ENCODE measurements at places on chromosomes 2 and 18.

- peak; percentile 34 for DNase-seq
Measured at GRCh38 chr2:216516730-216517350, 18.2 kb downstream of the RPL37A start.

- no peak for DNase-seq
Measured at GRCh38 chr2:217153510-217153909, 293.6 kb upstream of the TNP1 start.

GRCh38 chr2:12835733-12836132 lies 119.0 kb downstream of the TRIB2 start:
- no peak for DNase-seq

DNA sequence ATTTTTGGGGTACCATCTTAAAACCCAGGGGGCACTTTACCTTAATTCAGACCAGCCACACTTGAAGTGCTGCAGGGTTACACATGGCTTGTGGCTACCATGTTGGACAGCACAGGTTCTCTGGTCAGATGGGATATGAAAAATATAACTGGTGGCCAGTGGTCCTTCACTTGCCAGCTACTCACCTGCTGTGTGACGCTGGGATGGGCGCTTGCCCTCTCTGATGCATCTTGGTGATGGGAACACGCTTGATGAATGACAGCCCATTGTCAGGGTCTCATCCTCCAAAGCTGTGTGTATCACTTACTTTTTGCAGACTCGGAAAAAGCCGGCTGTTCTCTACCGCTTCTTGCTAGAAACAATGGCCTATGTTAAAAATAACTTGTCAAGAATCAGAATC lies 22.5 kb downstream of the HJURP start:
- DNase-seq, result no peak

DNA sequence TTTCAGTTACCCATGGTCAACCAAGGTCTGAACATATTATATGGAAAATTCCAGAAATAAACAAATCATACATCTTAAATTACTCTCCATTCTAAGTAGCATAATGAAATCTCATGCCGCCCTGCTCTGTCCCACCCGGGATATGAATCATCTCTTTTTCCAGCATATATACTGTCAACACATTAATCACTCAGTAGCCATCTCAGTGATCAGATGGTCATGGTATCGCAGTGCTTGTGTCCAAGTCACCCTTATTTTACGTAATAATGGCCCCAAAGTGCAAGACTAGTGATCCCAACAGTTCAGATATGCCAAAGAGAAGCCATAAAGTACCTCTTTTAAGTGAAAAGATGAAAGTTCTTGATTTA lies 43.8 kb downstream of the OSBPL6 start:
- no peak for DNase-seq

DNA sequence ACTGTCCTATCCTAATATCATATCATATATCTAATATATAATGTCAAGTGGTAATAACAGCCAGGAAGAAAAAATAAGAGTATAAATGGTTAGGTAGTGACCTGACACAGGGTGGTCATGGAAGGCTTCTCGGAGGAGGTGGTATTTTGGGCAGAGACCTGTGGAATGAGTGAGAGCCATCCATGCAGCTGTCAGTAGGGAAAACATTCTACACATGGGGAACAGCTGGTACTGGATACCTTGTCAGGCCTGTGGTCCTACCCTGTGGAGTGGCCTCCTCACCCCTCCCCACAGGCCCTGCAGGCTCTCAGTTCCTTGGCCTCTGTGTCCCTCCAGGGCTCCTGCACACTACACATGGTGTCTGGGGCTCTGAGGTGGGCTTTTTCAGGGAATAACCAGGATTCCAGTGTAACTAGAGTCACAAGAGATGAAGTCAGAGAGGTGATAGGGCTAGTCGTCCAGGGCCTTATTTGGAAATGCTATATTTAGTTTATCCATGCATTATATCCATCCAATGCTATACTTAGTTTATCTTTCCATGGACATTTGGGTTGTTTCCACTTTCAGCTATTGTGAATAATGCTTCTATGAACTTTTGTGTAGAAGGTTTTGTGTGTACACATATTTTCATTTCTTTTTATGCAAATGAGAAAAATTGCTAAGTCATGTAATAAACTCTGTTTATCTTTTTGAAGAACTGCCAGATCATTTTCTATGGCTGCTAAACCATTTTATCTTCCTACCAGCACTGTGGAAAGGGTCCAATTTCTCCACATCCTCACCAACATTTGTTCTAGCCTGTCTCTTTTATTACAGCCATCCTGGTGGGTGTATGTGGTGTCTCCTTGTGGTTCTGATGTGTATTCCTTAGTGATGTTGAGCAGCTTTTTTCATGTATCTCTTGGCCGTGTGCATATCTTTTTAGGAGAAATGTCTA lies 75.6 kb downstream of the TPGS2 start:
- no peak for DNase-seq

GRCh38 chr2:58845011-58845410 lies 603.9 kb upstream of the FANCL start:
- DNase-seq, result peak; percentile 48

GRCh38 chr2:119455066-119455718 lies 23.5 kb downstream of the TMEM37 start:
- no peak for DNase-seq

DNA sequence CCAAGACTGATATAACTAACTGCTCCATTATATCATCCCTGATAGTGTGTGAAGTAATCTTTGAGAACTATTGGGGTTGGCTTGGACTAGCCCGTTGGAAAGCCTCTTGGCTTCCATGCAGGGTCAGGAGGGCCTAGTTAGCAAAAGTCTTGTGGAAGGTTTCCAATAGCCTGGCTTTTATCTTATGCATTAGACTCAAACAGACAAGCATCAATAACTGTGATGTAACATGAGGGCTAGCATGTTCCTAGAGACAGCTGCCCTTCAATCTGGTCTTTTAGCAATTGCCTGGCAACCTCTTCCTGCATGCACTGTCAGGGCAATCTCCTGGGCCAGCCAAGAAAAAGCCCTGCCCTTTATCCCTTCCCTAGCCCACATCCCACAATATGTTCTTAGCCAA lies 18.2 kb downstream of the SLC8A1 start:
- no peak for DNase-seq

DNA sequence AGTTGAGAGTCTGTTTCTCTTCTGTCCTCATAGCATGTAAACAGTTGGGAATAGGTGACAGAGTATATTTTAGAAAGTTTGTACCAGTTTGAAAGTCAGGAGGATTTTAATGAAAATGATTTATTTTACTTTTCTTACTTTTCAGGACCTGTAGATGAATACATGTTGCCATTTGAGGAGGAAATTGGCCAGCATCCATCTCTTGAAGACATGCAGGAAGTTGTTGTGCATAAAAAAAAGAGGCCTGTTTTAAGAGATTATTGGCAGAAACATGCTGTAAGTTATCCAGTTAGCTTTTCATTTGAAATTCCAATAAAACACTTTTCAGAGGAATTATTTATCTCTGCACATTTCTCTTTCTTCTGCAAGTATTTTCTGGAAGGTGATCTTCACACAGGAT lies 81.1 kb downstream of the ACVR2A start:
- DNase-seq, result no peak

DNA sequence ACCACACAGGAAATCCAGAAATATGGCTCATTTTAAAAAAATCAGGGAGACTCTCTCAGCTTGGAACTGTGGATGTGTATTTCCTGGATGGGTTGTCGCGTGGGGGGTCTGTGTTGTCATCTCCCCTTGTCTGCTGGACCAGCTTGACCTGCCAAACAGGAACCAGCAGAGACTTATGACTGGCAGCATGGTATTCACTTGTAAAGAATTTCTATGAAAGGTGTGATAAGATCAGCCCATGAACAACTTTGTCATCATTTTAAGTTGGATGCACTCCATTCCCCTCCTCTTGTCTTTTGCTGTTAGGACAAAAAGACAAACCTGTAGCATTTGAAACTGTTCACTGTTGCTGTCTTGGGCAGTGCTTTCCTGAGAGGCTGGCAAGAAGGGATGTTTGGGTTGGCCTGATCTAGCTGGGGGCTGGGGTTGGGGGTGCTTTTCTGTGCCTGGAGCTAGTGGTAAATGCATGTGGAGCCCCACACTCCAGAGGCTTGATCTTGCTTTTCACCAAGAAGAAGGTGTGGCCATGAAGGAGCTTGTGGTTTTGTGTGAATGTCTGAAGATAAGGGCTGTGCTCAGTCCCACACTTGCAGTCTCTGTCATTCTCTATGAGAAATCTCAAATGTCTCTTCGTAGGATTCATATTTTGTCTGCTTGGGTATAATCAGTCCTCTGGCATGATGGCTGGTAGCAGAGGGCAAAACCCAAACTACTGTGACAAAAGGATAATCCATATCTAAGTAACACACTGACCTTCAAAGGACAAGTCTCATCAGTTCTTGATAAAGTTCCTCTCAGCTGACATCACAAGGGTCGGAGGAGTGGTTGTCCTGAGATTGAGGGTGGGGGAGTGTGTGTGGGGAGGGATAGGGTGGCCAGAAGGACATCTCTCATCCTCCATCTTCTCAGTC lies 39.0 kb downstream of the RALB start:
- no peak for DNase-seq

GRCh38 chr2:33022989-33023727 lies 76.4 kb downstream of the LTBP1 start:
- peak; percentile 52 for DNase-seq

- no peak for DNase-seq
Measured at GRCh38 chr2:23269747-23270146, 115.2 kb upstream of the KLHL29 start.

GRCh38 chr2:119940856-119941255 lies 72.0 kb upstream of the EPB41L5 start:
- no peak for DNase-seq

- no peak for DNase-seq
Measured at GRCh38 chr18:76823587-76824011, 1.2 kb downstream of the ZNF236 start.

GRCh38 chr2:2870106-2870505 lies 507.5 kb downstream of the EIPR1 start:
- no peak for DNase-seq

DNA sequence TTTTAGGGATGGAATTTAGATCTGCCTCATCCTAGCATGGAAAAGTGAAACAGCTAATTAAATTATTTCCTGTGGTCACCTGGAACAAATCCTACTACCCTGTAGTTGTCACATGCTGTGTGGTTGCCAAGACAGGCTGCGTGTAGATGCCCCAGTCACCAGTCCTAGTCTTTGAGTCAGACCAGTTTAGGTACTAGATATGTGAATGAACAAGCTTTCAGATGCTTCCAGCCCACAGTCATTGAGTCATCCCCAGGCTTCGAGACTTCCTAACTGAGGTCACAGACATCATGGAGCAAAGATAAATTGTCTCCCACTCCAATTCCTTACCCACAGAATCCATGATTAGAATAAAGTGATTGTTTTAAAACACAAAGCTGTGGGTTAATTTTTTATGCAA lies 35.8 kb upstream of the GRB14 start:
- peak; percentile 73 for DNase-seq

DNA sequence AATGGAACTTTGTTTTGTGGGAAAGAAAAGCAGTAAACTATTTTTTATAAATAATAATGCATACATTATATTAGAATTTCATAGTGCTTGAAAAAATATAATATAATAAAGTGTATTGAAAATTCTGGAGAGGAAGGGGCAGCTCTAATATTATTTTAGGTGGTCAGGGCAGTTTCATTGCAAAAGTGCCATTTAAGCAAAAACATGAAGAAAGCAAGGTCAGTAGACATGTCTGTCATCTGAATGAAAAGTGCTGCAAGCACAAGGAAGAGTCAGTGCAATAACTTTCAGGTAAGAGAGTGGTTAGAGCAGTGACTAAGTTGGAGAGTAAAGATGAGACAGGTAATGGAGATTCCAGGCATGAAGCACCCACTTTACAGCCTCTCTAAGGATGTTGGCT lies 435.6 kb upstream of the REG3G start:
- DNase-seq, result no peak

DNA sequence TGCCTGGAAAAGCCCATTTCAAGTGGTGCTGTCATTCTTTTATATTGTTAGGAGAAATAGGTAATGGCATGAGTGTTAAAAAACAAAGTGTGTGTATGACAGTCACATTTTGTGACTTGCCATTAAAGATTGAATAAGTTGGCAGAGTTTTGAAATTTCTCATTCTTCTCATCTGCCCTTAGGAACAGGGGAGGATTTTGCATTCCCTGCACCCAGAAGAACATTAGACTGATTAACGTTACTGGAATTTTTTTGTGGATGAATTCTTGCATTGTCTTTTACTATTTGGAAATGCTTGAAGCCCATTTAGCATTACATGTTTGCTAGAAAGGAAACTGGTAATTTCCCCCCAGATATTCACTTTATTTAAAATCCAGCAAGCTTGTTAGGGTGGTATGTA lies 162.2 kb downstream of the BABAM2 start:
- DNase-seq, result peak; percentile 73

GRCh38 chr2:237574894-237575868 lies 8.8 kb downstream of the PRLH start:
- no peak for DNase-seq

- no peak for DNase-seq
Measured at GRCh38 chr2:119544939-119545475, 758 bp downstream of the CFAP221 start.

DNA sequence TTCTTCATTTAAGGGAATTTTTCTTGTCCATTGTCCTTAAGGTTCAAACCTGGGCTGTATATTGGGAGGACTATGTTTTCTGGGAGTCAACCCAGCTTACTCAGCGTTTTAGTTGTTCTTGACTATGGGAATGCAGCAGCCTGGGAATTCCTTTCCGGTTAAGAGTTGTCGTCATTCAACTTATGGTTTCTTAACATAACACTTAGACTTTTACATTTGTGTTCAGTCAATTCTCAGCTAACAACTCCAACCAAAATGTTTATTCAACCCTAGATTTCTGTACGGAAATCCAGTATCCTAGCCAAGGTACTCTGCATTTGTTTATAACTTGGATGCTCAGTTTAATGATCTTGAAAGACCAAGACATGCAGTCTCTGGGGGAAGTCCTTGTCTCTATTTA lies 960.9 kb downstream of the CBLN2 start:
- DNase-seq, result no peak

DNA sequence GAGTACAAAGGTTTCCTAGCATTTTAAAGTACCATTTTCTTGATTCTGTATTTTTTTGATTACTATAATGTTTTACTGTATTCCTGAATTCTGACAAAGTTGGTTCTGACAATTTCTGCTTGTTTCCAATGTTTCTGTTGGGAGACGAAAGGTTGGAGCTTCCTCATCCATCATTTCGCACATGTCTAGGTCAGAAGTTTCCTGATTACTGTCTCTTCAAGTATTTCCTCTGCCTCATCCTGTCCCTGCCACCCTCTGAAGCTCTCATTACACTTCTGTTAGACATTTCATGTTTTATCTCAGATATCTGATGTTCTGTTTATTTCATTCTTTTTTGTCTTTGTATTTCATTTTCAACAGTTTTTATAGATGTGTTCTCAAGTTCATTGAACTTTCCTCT lies 895.8 kb downstream of the TSN start:
- no peak for DNase-seq

GRCh38 chr18:26511339-26512071 lies 36.8 kb downstream of the KCTD1 start:
- no peak for DNase-seq

GRCh38 chr18:31064130-31064529 lies 21.6 kb upstream of the DSC3 start:
- no peak for DNase-seq

DNA sequence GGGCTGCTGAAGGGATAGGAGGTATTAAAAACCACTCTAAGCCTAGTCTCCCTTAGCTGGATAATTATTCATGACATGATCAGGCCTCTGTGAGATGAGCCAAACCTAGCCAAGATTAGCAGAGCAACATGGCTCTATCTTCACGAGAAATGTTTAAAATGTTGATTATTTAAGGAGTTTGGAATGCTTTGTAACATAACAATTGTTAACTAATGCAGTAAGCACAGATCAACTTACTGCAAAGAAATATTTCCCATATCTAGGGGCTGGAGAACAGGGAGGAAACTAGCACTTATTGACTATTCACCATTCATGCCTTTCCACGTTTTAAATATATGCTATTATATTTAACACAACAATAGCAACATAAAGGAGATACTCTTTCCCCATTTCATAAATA lies 833.7 kb upstream of the CHAC2 start:
- DNase-seq, result no peak

All from foreskin melanocyte (primary cell).